ENCODE measurements at places on chromosomes 6 and 20. TPM values are rescaled to one million over a fixed set of nuclear protein-coding genes. Genes with fewer than 3 reads are reported as not detected.

- DNase-seq, result no peak
Measured at GRCh38 chr20:38126932-38127621, 38.0 kb downstream of the TGM2 start.

DNA sequence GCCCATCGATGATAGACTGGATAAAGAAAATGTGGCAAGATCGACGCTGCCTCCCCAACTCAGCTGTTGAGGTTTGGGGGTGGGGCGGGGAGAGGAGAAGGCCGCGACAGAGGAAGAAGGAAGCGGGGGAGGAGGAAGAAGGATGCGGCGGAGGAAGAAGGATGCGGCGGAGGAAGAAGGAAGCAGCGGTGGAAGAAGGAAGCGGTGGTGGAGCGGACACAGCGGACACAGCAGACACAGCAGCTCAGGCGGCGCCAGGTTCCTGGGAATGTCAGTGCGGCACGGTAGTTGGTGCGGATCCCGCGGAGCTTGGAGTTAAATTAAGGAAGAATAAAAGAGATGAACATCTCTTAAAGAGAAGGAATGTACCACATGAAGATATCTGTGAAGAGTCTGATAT, 163.9 kb upstream of the NT5E start:
- no peak for DNase-seq

The MYH7B gene
- under 0.01 TPM for total RNA-seq

DNA sequence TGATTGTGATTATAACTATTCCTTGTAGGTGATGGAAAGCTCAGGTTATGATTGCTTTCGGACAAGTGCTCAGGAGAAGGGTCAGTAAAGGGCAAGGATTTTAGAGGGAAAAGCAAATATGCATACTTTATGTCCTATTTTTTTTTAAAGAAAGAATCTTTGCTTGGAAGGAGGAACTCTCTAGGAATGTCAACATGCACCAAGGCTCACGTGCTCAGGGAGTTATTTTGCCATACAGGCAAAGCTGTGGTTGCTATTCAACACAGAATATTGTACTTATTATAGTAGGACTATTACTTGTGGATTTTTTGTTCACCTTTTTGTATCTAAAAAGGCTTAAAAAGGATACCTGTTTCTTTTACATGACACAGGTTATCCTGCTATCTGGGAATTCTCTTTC, 3.0 kb upstream of the TSPYL1 start:
- no peak for DNase-seq

DNA sequence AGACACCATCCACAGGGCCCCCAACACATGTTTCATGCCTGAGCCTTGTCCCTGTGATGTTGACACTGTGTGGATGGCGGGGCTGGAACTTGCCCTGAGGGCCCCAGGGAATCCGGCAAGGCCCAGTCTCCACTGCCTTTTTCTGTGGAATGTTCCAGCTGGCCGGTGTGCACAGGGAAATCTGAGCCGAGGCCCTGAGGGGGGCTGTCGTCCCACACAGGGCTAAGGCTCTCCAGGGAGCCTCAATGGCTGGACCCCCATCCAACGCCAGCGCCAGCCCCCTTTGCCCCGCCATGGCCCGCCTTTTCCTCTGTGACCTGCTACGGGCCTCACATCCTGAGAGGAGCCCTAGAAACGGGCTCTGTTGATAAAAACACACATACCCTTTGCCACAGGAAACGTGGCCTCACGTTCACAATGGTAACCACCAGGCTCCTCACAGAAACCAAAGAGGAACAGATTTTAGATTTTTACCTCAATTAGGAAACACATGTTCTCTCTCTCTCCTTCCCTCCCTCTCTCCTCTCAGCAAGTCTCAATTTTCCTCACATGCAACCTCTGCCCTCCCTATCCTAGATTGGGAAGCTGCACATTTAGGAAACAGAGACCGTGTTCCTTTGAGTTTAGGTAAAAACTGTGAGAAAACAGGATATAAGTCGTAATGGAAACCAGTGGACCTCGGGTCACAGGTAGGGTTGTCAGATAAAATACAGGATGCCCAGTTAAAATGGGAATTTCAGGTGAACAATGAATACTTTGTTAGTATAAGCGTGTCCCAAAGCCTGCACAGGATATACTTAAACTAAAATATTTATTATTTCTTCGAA, 13.7 kb upstream of the ZNF831 start:
- DNase-seq, result no peak

All from occipital lobe (tissue), 3 donors.